ENCODE measurements at places on chromosomes 1 and 21.

DNA sequence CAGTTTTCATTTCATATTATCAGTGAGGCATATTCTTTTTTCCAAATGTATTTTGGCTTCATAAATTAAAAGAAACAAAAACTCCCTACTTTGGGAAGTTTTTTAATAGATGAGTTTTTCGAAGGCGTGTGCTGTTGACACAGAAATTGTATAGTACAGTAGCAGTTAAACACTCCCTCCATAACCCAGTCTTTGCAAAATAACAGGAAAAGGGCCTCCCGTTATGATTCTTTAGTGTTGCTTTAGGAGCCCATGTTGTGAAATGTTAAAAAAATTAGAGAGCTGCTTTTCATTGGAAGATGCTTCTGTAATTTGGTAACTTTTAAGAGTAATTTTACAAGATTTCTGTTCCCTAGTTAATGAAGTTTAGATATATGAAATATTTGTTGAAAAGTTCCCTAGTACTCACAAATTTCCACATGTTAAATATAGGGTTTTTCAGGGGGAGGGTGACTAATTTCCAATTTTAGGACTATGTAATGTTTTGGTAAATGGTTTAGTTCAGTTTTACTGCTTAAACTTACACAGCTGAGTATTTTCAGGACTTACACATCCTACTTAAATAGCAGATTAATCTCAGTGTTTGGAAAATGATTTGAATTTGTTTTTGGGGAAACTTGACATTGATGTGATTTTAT is 2.0 kb downstream of the CAMSAP2 start:
- peaks cover 18% of the 10 kb centered on the region for H3K4me1 ChIP-seq
- H3K27ac ChIP-seq = no peak overlapping the region
- H3K36me3 ChIP-seq = no peaks in the 10 kb centered on the region
- no peaks in the 10 kb centered on the region for H3K27me3 ChIP-seq
- no peak for DNase-seq
- peak overlapping the region; percentile 78 for H3K4me3 ChIP-seq

DNA sequence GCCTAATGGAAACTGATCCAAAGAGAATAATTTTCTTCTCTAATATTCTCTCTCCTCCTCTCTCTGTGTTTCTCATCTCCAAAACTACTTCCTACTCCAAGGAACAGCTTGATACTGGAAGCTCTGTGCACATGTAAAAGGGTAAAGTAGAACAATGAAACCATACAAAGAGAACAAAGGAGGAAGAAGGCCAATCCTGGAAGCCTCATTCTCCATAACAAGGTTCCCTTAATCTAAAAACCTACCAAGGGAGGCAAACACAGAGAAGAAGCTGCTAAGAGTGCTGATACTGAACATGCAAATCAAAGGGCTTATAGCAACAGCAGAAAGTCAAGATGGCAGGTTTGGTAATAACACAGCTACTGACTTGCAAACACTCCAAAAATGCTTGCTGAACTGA is 44.4 kb downstream of the SIPA1L2 start:
- no peak overlapping the region for H3K4me3 ChIP-seq
- no peak for DNase-seq

- peaks cover 16% of the 10 kb centered on the region for H3K4me1 ChIP-seq
- H3K27ac ChIP-seq = peak overlapping the region; percentile 85
- DNase-seq = no peak
- no peaks in the 10 kb centered on the region for H3K27me3 ChIP-seq
These were observed 24.5 kb downstream of the C21orf91 start for GRCh38 chr21:17794518-17795145.

- no peaks in the 10 kb centered on the region for H3K4me1 ChIP-seq
- H3K36me3 ChIP-seq = no peaks in the 10 kb centered on the region
- H3K27me3 ChIP-seq = no peaks in the 10 kb centered on the region
- H3K4me3 ChIP-seq = no peak overlapping the region
These were observed 519.2 kb downstream of the KIF26B start for GRCh38 chr1:245673881-245674414.

DNA sequence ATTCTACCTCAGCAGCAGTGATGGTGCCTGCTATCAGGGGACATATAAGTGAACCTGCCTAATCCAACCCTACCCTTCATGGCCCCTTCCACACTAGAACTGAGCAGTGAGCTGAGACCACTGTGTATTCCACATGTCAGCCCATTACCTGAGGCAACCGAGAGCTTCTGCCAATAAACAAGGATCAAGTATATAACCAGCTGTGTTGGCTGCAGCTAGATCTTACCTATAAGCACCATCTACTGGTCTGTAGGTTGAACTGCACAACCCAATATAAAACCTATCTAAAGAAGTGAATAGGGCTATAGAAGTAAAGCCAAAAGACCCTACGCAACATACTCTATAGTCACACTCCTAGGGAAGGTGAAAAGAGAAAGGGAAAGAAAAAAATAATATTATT is 376.9 kb downstream of the HHIPL2 start:
- no peak overlapping the region for H3K4me3 ChIP-seq
- no peak overlapping the region for H3K27ac ChIP-seq

All from upper lobe of right lung (tissue), 1 donor.